Activated T-helper 2 cell treated with anti-CD3 and anti-CD28 coated beads, Interferon-gamma antibody, Interleukin-2, Interleukin-4, amounts not matched to agents 10 μg/mL and 5 μg/mL and 100 μg/mL, durations not matched to agents 14 hours and 24 hours and 36 hours (primary cell): ENCODE measurements at places on chromosomes 4 and X. TPM values are rescaled to one million over a fixed set of nuclear protein-coding genes. Genes with fewer than 3 reads are reported as not detected.

Gene GAGE12H
- not detected in 2 replicates for total RNA-seq

Gene SOX3
- not detected in 2 replicates for total RNA-seq

Gene TRIM2
- 0.09 and 0.18 TPM in 2 replicates for total RNA-seq

Gene SPANXN3
- not detected in 2 replicates for total RNA-seq

Gene PNMA3
- total RNA-seq: 0.98 and 1.0 TPM in 2 replicates

Gene NRK
- total RNA-seq: not detected in 2 replicates

Gene GPRIN3
- 10.7 and 11.6 TPM in 2 replicates for total RNA-seq

Gene PNMA6A
- 0.87 and 1.5 TPM in 2 replicates for total RNA-seq

Gene TCP11X1
- not detected in 2 replicates for total RNA-seq

Gene CRLF2
- total RNA-seq: 5.6 and 6.0 TPM in 2 replicates

Gene TRIML2
- not detected in 2 replicates for total RNA-seq

Gene EDA2R
- 1.8 and 2.3 TPM in 2 replicates for total RNA-seq
